ENCODE measurements at places on chromosomes 1 and 21. TPM values are rescaled to one million over a fixed set of nuclear protein-coding genes. Genes with fewer than 3 reads are reported as not detected.

DNA sequence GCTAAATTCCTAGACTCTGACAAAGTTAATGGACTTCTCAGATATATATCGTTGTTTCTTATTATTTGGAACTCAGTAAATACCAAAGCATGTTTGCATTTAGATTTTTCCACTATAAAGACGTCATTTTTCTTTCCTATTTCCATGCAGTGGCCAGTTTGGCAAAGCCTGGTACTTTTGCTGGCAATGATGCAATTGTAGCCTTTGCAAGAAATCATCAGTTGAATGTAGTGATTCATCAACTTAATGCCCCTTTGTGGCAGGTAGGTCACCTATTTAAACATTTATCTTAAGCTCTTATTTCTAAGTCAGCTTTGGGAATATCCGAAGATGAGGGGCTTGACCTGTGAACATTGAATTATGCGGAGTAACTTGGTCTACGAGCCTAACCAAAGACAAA, 12.0 kb downstream of the OTUD3 start:
- DNase-seq = no peak

- peak; percentile 70 for DNase-seq
Observed at GRCh38 chr1:16212251-16212961, at the start of gene ARHGEF19. TSS of gene ARHGEF19 (minus strand) at chr1:16212652. CDS start at chr1:16209054, 3,598 bp downstream.

DNA sequence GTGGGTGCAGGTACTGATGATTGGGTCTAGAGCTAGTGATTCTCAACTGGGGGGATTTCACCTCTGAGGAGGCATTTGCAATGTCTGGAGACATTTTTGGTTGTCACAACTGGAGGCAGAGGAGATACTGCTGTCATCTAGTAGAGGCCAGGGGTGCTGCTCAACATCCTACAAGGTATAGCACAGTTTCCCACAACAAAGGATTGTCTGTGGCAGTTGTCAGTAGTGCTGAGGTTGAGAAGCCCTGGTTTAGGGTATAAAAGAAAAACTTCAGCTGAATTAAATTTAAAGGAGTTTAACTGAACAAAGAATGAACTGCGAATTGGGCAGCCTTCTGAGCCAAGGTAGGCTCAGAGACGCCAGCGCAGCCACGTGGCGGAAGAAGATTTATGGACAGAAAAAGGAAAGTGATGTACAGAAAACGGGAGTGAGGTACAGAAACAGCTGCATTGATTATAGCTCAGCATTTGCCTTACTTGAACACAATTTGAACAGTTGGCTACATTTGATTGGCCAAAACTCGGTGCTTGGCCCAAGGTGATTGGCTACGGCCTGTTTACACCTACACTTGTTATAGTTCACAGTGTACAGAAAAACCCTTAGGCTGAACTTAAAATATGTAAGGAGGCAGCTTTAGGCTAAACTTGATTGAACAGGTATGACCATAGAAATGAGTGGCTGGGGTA, 40.4 kb downstream of the MPZL1 start:
- DNase-seq = no peak

DNA sequence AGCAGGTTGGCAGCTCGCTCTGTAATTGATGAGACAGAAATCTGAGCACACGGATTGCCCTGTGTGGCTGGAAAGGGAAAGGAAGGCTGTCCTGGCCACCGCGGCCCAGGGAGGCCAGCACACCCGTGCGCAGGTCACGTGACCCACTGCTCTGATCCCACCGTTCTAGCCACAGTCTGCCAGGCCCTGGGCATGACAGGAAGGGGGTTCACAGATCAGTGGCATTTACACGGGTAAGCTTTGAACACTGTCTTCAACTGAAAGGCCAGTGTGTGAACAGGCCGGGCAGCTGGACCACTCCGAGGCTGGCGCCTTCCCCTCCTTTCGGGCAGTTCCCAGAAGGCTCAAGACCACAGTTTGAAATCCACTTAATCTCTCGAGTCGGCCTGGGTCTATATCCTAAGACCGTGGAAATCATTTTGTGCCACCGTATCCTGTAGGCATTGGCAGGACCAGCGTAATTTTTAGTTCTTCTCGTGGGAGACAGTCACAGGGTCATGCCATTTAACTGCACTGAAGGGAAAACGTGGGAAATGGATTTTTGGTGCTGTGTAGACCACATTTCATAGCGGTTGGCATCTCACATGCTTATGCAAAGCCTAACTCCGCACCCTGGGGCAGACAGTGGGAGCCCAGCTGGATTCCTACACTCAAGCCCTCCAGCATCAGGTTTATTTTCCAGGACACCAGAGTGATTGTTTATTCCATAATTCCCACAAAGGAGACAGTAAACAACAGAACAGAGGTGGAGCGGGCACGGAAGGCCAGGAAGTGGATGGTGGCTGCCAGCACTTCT, 3.1 kb upstream of the ADARB1 start:
- DNase-seq = no peak

DNA sequence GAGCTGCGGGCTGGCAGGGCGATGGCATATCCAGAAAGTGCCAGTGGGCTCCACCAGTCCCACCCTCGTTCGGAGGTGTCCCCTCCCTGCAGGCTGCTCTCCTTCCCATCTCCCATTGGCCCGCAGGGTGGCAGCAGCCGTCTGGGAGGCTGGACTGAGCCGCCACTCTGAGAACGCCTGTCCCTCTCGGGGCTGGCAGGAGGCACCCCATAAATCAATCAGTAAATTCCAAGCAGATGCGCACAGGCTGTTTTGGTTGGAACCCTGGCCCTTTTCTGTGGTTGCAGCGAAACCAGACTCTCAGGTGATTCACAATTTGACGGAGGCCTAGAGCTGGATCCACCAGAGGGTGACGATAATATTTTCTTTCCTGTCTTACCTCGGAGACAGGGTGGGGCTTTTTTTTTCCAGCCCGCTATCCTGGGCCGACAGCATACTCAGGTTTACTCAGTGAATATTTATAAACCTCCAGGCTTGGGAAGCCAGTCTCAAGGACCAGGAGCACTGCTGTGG, 99.7 kb downstream of the GLIS1 start:
- no peak for DNase-seq

- no peak for DNase-seq
Observed at GRCh38 chr1:205963352-205964155, 20.3 kb upstream of the SLC26A9 start.

GRCh38 chr1:161162052-161162451, 2.8 kb downstream of the USP21 start:
- no peak for DNase-seq

GRCh38 chr1:205497351-205497750, 7.1 kb upstream of the CDK18 start:
- DNase-seq = no peak

DNA sequence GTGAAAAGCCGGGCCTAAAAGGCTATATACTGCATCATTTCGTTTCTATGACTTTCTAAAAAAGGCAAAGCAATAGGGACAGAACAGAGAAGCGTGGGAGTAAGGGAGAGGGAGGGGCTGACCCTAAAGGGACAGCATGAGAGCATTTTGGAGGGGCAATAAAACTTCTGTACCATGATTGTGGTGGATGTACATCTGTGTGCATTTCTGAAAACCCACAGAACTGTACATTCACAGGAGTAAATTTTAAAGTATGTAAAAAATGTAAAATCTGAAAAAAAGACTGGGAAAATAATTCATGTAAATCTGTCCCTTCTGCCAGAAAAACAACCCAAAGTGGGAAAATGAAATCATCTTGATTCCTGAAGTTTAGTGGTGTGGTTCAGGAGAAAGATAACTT, 235.4 kb downstream of the CENPF start:
- no peak for DNase-seq

SIK1 gene
- polyA plus RNA-seq = 1.8 TPM

DNA sequence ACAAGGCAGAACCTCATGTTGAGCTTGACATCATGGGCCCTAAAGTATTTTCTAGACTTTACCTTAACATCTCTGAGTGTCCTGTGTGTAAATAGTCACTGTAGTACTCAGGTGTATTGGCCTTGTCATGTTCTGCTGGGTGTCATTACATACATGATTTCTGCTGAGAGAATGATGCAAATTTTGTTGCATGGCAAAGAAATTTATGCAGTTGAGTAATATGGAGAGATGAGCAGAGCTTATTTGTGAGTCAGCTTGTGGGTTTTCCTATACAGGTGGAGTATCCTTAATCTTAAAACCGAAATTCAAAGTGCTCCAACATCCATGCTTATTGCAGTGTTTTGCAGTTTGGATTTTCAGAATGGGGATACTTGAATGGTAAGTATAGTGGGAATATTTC, 36.6 kb downstream of the RGL1 start:
- DNase-seq = no peak

GRCh38 chr1:200035956-200036618, 8.6 kb downstream of the NR5A2 start:
- DNase-seq = no peak
